ENCODE measurements at places on chromosomes 13 and 19.

GRCh38 chr19:30498707-30499106, 126.5 kb downstream of the ZNF536 start:
- no peak for DNase-seq

- no peak for DNase-seq
Measured at GRCh38 chr13:20832861-20833260, 59.1 kb upstream of the EEF1AKMT1 start.

GRCh38 chr13:72851678-72852014, 69.7 kb downstream of the PIBF1 start:
- DNase-seq, result no peak

DNA sequence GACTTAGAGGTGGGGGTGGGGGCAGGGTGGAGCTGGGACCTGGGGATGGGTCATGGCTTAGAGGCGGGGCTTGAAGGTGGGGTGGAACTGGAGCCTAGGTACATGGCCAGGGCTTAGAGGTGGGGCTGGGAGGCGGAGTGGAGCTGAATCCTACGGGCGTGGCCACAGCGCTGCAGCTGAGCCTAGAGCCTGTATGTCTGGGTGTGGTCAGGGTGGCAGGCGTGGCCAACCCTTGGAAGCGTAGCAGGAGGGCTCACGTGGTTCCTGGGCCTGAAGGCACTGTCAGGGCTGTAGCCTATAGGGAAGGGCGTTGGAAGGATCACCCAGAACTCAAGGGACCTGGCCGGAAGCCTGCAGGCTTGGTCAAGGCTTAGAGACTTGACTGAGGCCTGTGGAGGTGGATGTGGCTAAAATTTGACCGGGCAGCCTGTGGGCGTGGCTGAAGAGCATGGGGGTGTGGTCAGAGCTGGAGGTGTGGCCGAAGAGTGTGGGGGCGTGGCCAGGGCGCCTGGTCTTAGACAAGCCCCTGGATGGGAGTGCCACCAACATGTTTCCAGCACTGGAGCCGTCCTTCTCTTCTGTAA, 24.3 kb downstream of the COLGALT1 start:
- peak; percentile 87 for DNase-seq
